Kidney (tissue), 22 donors: ENCODE measurements at places on chromosomes 3 and 15. TPM values are rescaled to one million over a fixed set of nuclear protein-coding genes. Genes with fewer than 3 reads are reported as not detected.

DNA sequence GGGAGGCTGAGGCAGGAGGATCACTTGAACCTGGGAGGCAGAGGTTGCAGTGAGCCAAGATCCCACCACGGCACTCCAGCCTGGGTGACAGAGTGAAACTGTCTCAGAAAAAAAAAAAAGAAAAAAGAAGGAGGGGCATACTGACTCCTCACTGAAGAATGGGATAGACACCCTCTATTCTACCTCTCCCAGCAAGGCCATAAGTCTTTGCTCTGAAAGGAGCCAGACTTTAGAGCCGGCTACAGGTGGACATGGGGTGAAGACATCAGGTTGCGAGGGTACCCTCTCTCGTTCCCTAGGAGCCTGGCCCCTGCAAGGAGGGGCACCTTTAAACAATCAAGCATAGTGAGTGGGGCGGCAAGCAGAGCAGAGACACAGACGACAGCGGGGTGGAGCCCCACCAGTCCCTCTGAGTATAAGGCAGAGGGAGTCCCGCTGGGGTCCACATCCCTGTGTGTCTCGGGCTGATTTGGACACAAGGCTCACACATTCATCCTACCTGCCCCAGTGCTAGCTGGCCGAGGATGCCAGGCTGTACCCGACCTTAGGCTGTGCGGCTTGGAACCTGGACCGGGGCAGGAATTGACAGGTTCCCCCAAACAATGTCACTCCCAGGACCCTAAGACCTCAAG is 1.1 kb downstream of the GRAMD2A start:
- peak; percentile 74 for DNase-seq
- no peak overlapping the region for H3K4me3 ChIP-seq
- no peaks in the 10 kb centered on the region for H3K27me3 ChIP-seq
- peaks cover 14% of the 10 kb centered on the region for H3K4me1 ChIP-seq

DNA sequence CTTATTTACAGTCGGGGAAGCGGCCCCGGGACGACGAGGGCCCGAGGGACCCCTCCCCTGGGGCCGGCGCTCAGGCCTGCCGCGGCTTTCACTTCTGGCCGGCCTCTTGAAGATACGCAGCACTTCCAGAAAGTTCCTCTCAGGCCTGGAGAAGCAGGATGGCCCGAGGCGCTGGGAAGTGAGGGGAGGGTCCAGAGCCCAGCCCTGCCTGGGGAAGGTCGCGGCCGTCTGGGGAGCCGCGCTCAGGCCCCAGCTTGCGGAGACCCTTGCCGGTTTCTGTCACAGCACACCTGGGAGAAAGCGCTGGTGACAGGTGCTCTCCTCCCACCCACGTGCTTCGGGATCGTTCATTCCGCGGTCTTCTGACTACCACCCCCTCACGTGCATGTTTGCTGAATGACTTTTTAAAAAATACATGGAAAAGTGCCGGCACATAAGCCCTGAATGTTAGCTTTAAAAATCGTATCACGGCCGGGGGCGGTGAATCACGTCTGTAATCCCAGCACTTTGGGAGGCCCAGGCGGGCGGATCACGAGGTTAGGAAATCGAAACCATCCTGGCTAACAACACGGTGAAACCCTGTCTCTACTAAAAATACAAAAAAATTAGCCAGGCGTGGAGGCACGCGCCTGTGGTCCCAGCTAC is 727 bp upstream of the TM2D3 start:
- H3K27ac ChIP-seq: peak overlapping the region; percentile 96
- H3K4me3 ChIP-seq: peak overlapping the region; percentile 76
- H3K36me3 ChIP-seq: peaks cover 8% of the 10 kb centered on the region

GRCh38 chr15:88255484-88256278 is 858 bp downstream of the NTRK3 start:
- no peak overlapping the region for H3K27ac ChIP-seq
- DNase-seq: peak; percentile 77
- peak overlapping the region; percentile 29 for H3K4me3 ChIP-seq

DNA sequence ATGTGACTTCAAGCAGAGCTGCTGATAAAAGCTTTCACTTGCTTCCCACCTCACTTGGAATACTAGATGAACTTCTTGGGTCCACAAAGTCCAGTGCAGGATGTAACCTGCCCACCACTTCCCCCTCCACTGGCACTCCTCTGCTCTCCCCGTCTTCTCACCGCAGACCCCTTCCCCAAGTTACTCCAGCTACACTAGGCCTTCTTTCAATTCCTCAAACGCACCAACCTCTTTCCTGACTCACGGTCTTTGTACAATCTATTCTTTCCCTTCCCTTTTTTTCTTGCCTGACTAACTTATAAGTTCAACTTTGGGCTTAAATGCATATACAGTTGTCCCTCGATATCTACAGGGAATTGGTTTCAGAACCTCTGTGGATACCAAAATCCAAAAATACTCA is 5.2 kb upstream of the ATP13A3 start:
- no peaks in the 10 kb centered on the region for H3K36me3 ChIP-seq
- DNase-seq: no peak
- no peaks in the 10 kb centered on the region for H3K27me3 ChIP-seq
- H3K4me3 ChIP-seq: no peak overlapping the region
- H3K4me1 ChIP-seq: no peaks in the 10 kb centered on the region

- H3K4me3 ChIP-seq: no peak overlapping the region
- H3K27me3 ChIP-seq: no peaks in the 10 kb centered on the region
- no peak overlapping the region for H3K27ac ChIP-seq
- no peaks in the 10 kb centered on the region for H3K36me3 ChIP-seq
Measured at GRCh38 chr3:170740726-170741591, 129.0 kb downstream of the RPL22L1 start.

DNA sequence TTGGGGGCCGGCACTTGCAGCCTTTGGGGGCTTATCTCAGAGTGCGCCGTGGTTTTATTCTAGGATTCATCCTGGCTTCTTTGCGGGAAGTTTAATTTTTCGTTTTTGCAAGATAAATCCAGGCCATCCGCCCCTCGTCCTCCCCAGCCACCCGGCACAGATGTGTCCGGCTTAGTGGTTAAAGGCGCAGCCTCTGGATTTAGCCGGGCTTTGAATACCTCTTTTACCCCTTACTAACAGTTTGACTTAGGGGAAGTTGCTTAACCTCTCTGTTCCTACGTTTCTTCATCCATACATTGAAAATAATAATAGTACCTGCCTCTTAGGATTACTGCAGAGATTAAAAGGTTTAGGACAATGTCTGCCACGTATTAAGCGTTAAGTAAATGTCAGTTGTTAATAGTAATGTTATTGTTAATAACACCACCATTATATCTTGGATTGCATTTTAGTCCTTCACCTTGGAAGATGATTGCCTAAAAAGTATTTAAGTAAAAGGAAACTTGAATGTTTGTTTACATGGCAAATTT is 714 bp downstream of the ECT2 start:
- no peaks in the 10 kb centered on the region for H3K27me3 ChIP-seq
- no peak for DNase-seq
- peak overlapping the region; percentile 78 for H3K4me3 ChIP-seq
- H3K36me3 ChIP-seq: no peaks in the 10 kb centered on the region
- no peaks in the 10 kb centered on the region for H3K4me1 ChIP-seq
- peak overlapping the region; percentile 30 for H3K27ac ChIP-seq

DNA sequence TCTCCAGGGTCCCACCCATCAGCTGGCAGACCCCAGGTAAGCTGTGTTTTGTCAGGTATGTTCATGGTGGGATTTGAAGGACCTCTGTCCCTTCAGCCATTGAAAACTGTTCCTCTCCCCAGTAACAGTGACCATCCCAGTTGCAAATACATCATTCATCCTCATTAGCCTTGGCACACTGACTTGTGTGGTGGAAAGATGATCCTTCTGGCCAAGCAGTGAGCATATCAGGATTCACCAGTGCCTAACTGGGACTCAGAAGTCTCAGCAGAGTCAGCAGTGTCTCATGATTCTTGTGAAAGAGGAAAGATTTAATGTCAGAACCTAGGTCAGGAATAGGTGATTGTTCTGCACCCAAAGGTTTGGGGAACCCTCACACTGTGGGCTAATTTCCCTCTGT is 90.2 kb downstream of the DNAJB8 start:
- no peaks in the 10 kb centered on the region for H3K27me3 ChIP-seq
- peak; percentile 52 for DNase-seq
- no peaks in the 10 kb centered on the region for H3K4me1 ChIP-seq
- peaks cover 5% of the 10 kb centered on the region for H3K36me3 ChIP-seq
- no peak overlapping the region for H3K27ac ChIP-seq
- H3K4me3 ChIP-seq: no peak overlapping the region

GRCh38 chr3:136664771-136665170 is 87.4 kb downstream of the STAG1 start:
- no peaks in the 10 kb centered on the region for H3K36me3 ChIP-seq
- no peak for DNase-seq
- no peaks in the 10 kb centered on the region for H3K27me3 ChIP-seq
- H3K4me3 ChIP-seq: no peak overlapping the region
- H3K27ac ChIP-seq: no peak overlapping the region

DNA sequence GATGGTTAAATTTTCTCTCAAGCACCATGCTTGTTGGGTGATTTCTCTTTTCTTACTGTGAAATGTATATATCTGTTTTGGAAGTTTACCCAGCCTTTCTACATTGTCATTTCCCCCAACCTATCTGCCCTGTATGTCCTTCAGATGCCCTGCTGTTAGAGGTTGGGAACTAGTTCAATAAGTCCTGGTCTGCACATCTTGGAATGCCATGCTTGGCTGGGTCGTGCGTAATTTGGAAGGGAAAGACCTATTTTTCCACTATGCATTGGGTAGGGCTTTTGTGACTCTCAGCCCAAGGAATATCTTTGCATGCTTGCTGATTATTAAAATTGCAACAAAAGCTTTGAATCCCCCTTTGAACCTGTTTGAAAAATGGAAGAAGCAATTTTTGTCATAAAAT is 63.8 kb downstream of the TRIM71 start:
- H3K27ac ChIP-seq: peak overlapping the region; percentile 9
- no peak for DNase-seq
- H3K36me3 ChIP-seq: no peaks in the 10 kb centered on the region
- no peaks in the 10 kb centered on the region for H3K4me1 ChIP-seq

GRCh38 chr3:113058188-113058587 is 67.4 kb downstream of the GTPBP8 start:
- no peaks in the 10 kb centered on the region for H3K4me1 ChIP-seq
- H3K4me3 ChIP-seq: no peak overlapping the region
- H3K36me3 ChIP-seq: no peaks in the 10 kb centered on the region
- DNase-seq: no peak
- H3K27ac ChIP-seq: no peak overlapping the region

DNA sequence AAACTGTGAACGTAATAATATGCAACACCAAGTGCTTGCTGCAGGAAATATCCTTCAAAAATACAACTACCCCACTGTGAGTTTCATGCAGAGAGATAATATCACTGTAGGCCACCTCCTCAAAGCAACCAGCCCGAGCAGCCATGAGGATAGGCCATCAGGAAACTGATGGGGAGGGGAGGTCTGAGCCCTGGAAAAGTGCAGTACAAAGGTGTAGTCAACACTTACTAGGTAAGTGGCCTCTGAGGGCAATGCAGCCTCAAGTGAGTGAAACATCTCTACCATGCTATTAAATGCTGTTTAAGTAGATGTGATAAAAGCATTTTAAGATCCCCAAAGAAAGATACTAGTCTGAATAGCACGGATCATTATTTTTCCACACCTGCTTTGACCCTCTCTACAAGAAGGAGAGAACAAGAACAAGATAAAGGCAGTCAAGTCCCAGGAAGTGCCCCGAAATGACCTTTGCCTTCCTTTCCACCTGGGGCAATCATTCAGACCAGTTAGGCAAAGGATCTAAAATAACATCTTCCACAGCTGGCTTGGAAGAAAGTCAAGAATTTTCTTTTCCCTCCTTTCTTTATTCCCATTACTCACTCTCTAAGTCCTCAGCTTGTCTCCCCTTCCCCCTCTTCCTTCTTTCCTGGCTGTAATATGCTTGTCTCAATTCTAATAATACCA is 62.8 kb downstream of the FMN1 start:
- no peak for DNase-seq
- H3K4me3 ChIP-seq: no peak overlapping the region
- peaks cover 2% of the 10 kb centered on the region for H3K4me1 ChIP-seq
- no peaks in the 10 kb centered on the region for H3K36me3 ChIP-seq
- no peaks in the 10 kb centered on the region for H3K27me3 ChIP-seq
- H3K27ac ChIP-seq: no peak overlapping the region

GRCh38 chr3:139109271-139109670 is 64.6 kb upstream of the PRR23C start:
- no peaks in the 10 kb centered on the region for H3K36me3 ChIP-seq
- H3K27ac ChIP-seq: no peak overlapping the region
- no peaks in the 10 kb centered on the region for H3K27me3 ChIP-seq
- no peak overlapping the region for H3K4me3 ChIP-seq
- no peaks in the 10 kb centered on the region for H3K4me1 ChIP-seq

The PLSCR5 gene
- total RNA-seq: not detected

The STT3B gene
- 89.9 TPM for total RNA-seq

The MYZAP gene
- total RNA-seq: 3.3 TPM

The DNASE1L3 gene
- total RNA-seq: 24.9 TPM

The LTF gene
- 1,823 TPM for total RNA-seq

The COL8A1 gene
- 24.2 TPM for total RNA-seq
